ENCODE measurements at places on chromosomes 12 and 14. TPM values are rescaled to one million over a fixed set of nuclear protein-coding genes. Genes with fewer than 3 reads are reported as not detected.

- no peak for DNase-seq
Observed at GRCh38 chr12:67772267-67773169, 124.0 kb downstream of the DYRK2 start.

GRCh38 chr12:6899837-6900519 lies 4.6 kb upstream of the LRRC23 start:
- no peak for DNase-seq

LAG3 gene
- 117 TPM for total RNA-seq

LALBA gene
- total RNA-seq = not detected

- no peak for DNase-seq
Observed at GRCh38 chr14:90797451-90797850, 18.8 kb downstream of the TTC7B start.

GRCh38 chr12:66903782-66904396 lies 225.0 kb upstream of the GRIP1 start:
- DNase-seq = no peak

KRT71 gene
- not detected for total RNA-seq

GRCh38 chr14:99603471-99604277 lies at the start of gene CCDC85C:
TSS of gene CCDC85C (minus strand) at chr14:99604207. CDS start at chr14:99603959, 248 bp downstream.
- DNase-seq = peak; percentile 59

DNA sequence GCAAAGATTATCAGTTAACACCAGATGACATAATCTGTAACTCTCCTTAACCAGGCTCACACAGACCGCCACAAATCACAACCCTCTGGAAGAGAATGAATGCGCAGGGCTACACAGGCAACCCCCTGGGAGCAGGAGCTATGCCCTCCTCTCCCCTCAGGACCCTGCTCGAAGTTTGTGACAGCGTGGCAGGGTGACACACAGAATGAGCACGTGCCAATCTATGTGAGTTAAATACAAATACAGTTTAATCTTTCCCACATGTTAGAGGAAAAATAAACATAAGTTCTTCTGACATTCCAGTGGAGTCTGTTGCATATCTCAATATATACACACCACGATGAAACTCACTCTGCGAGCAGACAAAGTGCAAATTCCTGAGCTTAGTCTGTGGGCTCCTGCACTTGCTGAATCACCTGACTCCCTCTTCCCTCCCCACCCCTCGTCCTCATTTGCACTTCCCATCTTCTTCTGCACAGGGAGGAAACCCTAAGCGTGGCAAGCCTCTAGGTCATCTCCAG lies 37.6 kb downstream of the BCAT1 start:
- no peak for DNase-seq

DNA sequence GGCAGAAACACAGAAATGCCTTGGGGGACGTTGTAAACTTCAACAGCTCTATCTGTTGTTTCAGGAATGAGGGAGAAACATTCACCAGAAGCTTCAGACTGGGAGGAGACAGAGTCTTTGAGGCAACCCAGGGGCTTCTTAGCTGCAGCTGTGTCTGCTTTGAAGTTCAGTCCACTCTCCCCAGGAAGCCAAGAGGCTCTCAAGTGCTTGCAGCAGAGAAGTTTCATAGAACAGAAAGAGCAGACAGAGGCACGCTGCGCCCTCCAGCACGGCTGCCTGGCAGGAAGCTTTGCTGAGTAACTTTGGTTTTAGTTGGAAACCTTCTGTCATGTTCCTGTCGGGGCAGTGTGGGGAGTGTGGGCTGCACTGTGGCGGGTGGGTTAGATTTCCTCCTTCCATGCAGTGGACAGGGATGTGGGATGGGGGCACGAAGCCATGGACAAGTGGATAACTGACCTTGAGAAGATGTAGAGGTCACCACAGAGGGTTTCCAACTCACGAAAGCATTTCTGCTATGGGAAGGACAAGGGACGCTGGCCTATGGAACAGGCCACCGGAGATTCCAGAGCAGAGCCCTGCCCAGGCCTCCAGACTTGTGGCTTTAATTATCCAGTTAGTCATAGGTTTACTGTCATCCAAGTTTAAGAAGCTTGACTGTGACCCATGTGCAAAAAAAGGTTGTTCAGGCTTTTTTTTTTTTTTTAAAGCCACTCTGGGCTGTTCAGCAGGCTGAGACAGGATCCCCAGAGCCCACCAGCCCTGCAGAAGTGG lies 107.7 kb downstream of the ARF6 start:
- DNase-seq = peak; percentile 89

ST8SIA1 gene
- total RNA-seq = 8.7 TPM

GUCY2C gene
- not detected for total RNA-seq

GRCh38 chr12:89901906-89902642 lies 193.4 kb upstream of the ATP2B1 start:
- DNase-seq = no peak

- DNase-seq = no peak
Observed at GRCh38 chr12:109741286-109741969, 27.8 kb downstream of the FAM222A start.

DNA sequence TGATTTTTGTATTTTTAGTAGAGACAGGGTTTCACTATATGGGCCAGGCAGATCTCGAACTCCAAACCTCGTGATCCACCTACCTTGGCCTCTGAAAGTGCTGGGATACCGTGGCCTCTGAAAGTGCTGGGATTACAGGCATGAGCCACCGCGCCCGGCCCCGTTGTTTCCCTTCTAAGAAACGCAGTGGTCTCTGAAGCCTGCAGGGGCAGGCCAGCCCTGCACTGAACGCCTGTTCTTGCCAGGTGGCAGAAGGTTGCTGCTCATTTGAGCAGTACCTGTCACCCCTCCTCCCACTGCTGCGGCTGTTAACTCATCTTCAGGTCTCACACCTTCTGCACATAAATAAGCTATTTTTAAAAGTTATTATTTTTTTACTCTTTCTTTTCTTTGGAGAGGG lies 24.3 kb downstream of the GPRC5A start:
- no peak for DNase-seq
